ENCODE measurements at places on chromosomes 6 and 20.

DNA sequence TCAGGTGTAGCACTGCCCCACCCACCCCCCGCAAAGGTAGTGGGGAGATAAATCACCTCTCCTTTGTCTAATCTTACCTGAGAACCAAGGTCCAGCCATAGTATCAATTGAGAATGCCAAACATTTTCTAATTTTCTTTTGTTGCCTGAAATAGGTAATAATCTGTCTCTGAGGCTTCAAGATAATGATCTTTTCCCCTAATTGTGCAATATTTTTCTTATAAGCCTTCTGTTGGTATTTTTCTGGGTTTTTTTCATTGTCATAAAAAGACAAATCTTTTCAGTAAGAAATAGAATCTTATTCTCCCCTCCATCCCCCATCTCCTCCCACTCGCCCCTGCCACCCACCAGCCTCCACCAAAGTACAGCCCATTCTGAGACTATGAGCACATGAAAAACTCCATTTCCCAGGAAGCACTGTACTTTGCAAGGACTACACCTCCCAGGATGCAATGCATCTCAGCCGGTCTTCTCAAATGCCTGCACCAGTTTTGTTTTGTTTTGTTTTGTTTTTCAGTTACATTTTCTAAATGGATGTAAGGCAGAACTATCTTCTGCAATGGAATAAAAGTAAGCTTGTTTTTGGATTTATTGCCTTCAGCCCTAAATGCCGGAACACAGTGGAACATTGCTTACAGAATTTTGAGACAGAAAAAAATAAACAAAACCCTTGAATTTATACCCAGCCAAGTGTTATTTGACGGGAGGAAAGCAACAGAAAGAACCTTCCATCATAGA lies 268.0 kb downstream of the TFAP2A start:
- no peak for DNase-seq

DNA sequence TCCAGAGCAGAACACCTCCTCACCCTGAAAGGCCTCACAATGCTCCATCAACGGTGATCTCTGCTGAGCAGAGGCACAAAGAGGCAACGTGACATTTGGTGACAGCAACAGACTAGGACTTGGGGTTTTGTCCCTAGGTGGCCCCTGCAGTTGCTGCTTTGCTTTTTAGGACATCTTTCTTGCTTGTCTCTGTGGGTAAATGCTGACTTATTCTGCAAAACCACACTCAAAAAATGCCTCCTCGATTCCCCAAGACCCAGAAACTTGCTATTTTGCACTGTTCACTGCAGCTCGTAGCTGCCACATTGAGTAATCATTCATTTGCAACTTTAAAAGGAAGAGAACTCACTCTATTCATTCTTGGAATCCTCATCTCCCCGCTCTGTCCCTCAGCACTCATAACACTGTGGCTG lies 209.9 kb downstream of the LY86 start:
- DNase-seq = no peak

- DNase-seq = no peak
These were observed 89.3 kb upstream of the AHI1 start for GRCh38 chr6:135586844-135587243.

GRCh38 chr6:111576291-111576690 lies 29.4 kb downstream of the TRAF3IP2 start:
- DNase-seq = no peak

DNA sequence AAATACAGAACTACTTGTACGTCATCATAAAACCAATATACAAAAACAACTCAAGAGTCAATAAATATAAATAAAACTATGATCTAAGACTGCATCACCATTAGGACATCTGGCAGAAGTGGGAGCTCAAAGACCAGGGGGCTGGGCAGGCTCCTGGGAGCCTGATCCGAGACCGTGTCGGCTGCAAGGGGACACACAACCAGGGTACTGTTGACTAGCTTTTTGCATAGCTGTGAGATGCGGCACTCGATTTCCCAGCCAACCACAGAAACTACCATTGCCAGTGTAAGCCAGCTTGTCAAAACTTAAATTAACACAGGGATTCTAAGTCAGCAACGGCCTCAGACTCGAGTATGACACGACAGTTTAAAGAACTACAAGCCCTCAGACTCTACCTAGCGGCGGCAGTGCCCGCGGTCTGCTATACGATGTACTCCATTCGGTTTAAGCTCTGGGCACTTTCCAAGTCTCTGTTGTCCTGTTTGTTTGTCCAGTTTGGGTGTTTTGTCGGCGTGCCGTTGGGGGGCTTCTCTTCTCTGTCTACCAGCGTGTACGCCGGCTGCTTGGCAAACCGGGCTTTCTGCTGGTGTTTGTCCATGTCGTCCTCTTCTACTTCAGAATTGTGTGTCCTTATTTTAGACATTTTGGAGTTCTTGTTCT lies 34.6 kb downstream of the JAG1 start:
- no peak for DNase-seq

- DNase-seq = no peak
These were observed 317.8 kb downstream of the CENPW start for GRCh38 chr6:126657561-126658175.

GRCh38 chr6:107716688-107717089 lies 107.4 kb downstream of the SCML4 start:
- DNase-seq = peak; percentile 57

GRCh38 chr6:163759542-163759941 lies 345.0 kb downstream of the QKI start:
- no peak for DNase-seq

GRCh38 chr6:144528743-144529425 lies 243.7 kb downstream of the UTRN start:
- DNase-seq = no peak

DNA sequence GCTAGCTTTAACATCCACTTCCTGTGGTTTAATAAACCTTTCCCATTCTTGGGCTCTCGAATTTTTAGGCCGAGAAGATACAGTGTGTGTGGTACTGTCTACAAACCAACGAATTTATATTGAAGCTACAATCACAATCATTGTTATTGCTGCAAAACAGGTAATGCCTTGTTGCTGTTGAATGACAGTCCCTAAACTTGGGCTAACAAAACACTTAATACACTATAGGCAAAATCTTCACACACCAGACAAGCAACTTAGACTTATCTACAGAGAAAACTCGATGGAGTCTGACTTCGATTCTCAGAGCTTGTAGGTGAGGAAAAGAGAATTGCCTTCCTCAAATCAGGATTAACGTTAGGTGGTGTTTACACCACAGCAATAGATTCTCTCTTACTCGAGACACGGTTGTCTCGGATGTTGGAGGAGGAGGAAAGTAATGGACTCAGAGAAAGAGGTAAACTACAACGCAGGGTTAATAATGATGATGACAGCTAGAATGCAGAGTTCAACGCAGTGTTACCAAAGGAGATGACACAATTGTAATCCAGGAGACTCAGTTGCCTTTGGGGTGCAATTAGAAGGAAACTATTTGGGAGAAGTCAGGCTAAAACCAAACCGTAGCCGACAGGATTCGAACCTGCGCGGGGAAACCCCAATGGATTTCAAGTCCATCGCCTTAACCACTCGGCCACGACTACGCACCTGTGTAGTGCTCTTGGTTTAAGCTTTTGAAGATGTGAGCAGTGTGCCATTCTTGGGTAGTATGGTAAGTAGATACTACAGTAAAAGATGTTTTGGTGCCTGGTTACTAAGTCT lies 32.5 kb upstream of the ZNF184 start:
- peak; percentile 60 for DNase-seq

GRCh38 chr20:33651562-33652048 lies 10.5 kb upstream of the C20orf144 start:
- no peak for DNase-seq

DNA sequence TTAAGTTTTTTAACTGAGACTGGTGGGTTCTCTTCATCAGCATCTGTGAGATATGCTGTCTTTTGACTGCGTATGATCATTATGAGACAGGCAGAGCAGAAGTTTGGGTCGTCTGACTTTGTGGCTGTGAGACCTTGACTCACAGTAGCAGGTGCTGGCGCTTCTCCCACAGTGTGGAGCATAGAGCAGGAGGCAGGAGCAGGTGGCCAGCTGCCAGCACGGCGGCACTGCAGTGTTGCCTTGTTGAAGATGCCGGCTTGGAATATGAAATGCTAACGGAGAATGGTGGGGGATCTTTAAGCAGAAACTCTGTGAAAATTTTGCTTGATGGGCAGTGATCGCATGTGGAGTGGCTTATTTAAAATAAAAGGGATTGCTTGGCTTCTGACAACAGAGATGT lies 105.0 kb downstream of the TIAM2 start:
- DNase-seq = no peak

DNA sequence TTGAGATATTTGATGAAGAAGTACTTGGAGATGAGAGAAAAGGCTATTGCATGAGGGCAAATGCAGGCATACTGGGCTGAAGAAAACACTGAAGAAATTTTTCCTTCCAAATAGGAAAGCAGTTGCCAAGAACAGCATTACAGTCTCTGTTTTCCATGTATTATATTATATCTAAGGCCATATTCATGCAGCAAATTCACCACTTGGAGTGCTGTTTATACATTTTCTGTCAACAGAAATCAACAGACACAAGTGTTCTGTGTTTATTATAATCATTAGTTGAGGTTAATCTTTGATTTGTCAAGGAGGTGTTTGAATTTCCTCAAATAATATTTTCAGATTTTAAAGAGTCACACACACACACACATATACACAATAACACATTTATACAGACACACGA lies 268.8 kb upstream of the PLCB4 start:
- DNase-seq = no peak

GRCh38 chr6:165422192-165422591 lies 112.8 kb upstream of the C6orf118 start:
- DNase-seq = no peak

DNA sequence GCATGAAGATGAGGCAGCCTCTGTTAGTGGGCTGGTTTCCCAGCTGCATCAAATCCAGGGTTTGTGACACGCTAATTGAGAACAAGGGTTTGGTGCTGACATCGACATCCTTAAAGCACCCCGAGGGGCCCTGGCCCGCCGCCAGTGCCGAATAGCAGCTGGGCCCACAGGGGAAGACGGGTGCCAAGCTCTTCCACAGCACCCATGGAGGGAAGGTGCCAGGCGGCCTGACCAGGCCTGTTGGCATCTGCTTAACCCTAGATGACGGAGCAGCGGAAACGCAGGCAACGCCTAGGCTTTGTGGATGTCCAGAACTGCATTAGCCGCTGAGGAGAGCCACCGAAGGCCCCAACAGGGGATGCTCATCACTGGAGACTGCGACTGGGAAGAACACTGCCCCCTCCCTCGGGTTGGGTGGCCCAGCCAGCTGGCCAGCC lies 16.0 kb downstream of the UQCC2 start:
- DNase-seq = no peak

All from T-helper 9 cell (primary cell).